ENCODE measurements at places on chromosomes 12 and 14.

DNA sequence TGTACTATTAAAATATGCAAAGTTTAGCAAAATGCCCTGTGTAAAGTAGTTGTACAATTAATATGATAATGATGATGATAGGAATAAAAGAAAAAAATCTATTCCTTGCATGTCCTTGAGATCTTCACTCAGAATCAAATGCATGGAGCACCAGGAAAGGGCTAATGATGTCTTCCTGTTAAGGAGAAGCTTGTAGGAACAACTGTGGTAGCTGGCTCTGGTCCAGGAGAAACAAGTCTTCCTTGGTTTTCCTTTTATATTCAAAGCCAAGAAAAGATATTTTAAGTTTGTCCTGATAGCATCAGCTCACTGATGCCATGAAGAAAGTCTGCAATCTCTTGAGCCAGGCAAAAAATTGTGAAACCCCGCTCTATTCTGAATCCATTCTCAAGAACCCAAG is 138.9 kb downstream of the PIK3C2G start:
- DNase-seq = no peak

GRCh38 chr12:32402946-32403345 is 3.6 kb downstream of the FGD4 start:
- DNase-seq = no peak

GRCh38 chr14:95667249-95667693 is 19.0 kb upstream of the TCL1B start:
- no peak for DNase-seq

DNA sequence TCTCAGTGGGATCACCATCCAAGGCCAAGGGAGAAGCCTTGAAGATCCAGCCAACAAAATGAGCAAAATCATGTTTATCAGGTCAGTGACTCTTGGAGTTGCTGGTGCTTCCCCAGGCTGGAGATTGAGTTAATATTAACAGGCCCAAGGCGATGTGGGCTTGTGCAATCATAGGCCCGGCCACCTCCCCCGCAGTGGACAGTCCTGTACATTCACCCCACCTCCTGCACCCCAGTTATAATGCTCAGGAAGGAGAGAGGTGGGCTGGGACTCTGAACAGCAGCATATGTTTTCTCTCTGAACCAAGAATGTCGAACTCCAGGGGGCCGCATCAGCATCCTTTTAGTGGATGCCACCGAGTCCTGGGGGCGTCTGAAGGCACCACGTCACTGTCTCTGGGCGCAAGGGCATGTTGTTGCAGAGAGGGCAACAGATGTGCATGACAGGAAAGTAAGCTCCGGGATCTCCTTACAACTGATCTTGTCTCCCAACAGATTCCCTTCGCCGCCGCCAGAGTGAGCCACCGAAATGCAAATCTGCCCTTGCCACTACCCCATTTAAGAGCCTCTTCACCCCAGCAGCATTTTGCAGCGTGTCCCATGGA is 32.2 kb upstream of the SERPINA6 start:
- DNase-seq = no peak

GRCh38 chr14:61418746-61419145 is 97.4 kb downstream of the PRKCH start:
- no peak for DNase-seq

- DNase-seq = peak; percentile 72
Measured at GRCh38 chr14:80987235-80988032, 32.0 kb downstream of the TSHR start.

GRCh38 chr12:21478756-21479455 is 22.5 kb downstream of the RECQL start:
- no peak for DNase-seq

GRCh38 chr12:9707356-9707755 is 25.5 kb downstream of the CLECL1 start:
- DNase-seq = no peak

- DNase-seq = no peak
Measured at GRCh38 chr14:70148351-70148750, 40.4 kb downstream of the SLC8A3 start.

DNA sequence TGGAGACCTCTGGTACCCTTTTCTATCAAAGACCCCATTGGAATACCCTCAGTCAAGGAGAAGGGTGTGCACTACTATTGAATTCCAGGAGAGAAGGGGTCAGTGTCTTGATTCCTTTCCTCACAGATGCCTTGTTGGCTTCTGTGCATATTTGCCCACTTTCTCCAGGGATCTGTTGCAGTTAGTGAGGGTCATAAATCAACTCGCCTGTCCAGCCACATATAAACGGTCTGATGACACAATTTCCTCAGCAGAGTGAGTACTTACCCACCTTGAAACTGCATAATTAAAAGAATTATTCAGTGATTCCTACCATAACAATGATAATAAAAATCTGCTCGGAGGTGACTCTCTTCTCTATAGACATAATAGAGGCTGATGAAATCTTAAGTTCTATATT is 13.9 kb upstream of the DCD start:
- no peak for DNase-seq

DNA sequence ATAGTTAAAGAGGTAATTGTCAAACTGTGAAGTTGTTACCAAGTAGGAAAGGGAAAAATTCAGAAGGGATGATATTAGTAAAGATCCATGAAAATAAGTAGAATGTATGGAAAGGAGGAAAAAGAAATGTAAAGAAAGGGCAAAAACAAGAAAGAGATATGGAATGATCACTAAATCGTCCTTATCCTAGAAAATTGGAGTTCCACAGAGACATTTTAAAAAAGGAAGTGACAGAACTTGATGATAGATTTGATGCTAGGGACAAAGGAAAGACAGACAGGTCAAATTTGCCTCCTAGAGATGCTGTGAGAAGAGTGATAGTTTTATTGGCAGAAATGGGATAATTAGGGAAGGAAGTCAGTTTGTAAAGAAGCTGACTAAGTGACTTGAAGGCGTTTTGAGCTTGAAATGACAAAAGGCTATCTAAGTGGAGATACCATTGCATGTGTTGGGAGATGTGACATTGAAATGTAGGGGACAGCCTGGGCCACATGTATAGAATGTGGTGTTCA is 20.6 kb downstream of the TTC8 start:
- no peak for DNase-seq

GRCh38 chr12:56916996-56917333 is 17.2 kb downstream of the SDR9C7 start:
- no peak for DNase-seq

- DNase-seq = peak; percentile 87
Measured at GRCh38 chr12:124774462-124775167, 89.0 kb downstream of the SCARB1 start.

DNA sequence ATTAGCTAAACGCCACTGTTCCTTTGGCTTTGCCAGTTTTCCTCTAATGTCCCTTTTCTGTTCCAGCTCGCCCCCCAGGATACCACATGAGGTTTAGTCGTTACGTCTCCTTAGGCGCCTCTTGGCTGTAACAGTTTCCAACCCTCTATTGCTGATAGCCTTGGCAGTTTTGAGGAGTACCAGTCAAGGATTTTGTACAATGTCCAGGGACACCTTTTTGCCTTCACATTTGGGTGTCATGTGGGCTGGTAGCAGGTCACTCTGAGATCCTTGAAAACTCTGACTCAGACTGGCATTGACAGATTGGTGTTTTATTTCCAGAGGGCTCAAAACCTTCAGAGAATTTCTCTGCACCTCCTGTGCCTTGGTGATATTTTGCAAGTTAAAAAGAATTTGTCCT is 14.1 kb downstream of the SH2B3 start:
- no peak for DNase-seq

DNA sequence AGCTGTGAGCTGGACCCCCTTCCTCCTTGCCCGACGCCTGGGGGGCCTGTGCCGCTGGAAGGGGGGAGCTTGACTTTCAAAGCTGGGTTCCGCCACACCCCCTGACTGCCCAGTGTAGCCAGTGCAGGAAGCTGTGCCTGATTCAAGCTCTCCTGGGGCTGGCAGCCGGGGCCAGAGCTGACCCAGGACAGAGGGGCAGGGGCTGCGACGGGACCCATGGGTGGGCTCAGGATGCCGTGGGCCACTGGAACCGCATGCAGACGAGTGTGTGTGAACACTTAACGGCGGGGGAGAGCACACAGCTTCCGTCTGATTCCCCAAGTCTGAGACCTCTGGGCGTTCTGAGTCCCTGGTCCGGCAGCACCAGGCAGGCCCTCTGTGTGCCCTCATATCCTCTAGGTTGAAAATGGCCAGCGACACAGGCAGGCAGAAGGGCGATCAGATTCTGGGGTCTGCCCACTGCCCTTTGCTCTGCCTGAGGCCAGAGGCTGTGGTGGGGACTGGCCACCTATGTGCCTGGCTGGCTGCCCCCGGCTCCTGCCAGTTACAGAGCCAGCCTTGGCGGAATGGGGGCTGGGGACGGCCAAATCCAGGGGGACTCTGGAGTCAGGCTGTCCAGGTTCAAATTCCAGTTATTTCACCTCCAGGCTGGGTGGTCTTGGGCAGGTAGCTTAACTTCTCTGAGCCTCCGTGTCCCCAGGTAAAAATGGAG is 54.0 kb downstream of the CYP46A1 start:
- no peak for DNase-seq

- no peak for DNase-seq
Measured at GRCh38 chr12:114762490-114763110, 78.6 kb upstream of the TBX3 start.

DNA sequence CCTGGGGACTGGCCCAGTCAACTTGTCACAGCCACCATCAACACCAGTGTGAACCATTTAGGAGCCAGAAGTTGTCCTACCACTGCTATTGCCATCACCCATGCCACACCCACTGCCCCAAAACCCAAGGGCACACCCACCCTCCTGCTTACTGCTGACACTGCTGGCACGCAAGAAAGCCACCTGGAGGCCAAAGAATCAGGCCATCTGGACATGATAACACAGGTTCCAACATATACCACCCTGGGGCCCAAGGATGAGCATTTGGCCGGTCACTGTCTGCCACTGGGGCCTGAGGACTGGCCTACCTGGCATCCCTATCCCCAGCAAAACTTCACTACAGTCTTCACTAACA is 181.6 kb downstream of the MYRFL start:
- no peak for DNase-seq

All from activated CD4-positive, alpha-beta T cell treated with anti-CD3 and anti-CD28 coated beads, Interleukin-2, amount 50 U/mL, for 48 hours (primary cell).